Fibroblast of the conjunctiva (primary cell): ENCODE measurements at places on chromosomes 6 and 20.

DNA sequence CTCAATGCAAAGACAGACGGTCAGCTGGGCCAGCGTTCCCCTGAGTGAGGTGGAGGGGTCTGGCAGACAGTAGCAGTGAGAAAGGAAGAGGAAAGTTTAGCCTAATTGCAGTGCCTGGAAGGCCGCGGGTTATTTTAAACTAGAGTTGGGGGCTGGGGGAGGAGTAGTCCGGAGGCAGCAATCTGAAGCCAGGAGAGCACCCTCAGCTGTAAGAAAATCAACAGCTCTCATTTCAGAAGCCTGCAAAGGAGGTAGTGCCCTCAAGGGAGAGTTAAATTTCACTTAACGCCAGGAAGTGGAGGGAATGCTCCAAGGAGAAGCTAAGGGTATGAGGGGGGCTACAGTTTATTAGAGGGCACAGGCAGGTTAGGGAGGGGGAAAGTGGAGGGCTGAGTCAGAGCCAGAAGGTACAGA is 26.9 kb downstream of the RING1 start:
- DNase-seq: no peak

DNA sequence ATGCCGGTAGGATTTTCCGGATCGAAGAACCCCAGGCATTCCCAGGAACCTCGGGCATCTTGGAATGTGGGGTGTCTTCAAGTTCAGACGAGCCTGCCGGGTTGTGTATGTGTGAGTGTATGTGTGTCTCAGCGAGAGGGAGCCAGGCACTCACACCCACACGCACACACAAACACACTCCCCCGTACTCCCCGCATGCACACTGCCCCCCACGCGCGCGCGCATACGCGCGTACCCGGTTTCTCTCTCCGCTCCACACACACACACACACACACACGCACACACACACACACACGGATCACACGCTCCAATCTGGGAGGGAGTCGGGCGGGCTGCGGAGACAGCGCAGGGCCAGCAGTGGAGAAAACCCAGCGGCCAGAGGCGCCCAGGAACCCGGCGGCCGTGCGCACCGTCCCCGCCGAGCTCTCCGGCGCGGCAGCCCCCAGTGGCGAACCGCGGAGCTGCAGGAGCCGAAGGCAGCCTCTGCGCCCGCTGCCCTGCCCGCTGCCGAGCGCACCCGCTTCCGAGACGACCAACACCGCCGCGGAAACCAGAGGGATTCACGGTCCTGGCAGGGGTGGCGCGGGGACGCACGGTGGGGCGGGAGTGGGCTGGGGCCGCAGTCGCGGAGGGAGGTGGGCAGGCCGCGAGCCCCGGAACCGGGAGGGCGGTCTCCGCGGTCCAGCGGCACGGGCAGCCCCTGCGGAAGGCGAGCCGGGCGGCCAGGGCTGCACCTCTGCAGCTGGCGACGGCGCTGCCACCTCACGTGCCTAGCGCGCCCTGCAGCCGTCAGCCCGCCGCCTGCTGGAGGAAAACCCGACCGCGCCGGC is at the start of gene LRFN2:
LRFN2 (minus strand) TSS at position 125 of the 830 bp plus-strand sequence.
- DNase-seq: peak; percentile 17

GRCh38 chr20:10854976-10855375 is 181.2 kb upstream of the JAG1 start:
- no peak for DNase-seq

GRCh38 chr6:76495909-76496308 is 423.4 kb upstream of the IMPG1 start:
- DNase-seq: no peak

- DNase-seq: no peak
Measured at GRCh38 chr6:89350281-89350966, 2.1 kb downstream of the UBE2J1 start.

DNA sequence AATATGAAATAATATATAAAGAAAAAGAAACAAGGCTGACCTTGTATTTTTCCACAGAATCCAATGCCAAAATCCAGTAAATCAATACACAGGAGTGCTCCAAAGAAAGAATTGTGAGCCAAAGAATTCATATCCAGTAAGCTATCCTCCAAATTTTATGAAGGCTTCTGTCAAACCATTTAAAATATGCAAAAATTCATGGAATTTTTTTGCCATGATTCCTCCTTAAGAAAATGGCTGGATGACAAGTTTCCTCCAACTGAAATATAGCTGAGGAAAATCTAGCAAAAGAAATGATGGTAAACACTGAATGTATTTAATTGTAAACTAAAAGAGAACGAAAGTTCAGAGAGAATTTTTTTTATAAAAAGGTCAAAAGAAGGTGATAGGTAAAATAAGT is 290.3 kb downstream of the UBE3D start:
- no peak for DNase-seq

DNA sequence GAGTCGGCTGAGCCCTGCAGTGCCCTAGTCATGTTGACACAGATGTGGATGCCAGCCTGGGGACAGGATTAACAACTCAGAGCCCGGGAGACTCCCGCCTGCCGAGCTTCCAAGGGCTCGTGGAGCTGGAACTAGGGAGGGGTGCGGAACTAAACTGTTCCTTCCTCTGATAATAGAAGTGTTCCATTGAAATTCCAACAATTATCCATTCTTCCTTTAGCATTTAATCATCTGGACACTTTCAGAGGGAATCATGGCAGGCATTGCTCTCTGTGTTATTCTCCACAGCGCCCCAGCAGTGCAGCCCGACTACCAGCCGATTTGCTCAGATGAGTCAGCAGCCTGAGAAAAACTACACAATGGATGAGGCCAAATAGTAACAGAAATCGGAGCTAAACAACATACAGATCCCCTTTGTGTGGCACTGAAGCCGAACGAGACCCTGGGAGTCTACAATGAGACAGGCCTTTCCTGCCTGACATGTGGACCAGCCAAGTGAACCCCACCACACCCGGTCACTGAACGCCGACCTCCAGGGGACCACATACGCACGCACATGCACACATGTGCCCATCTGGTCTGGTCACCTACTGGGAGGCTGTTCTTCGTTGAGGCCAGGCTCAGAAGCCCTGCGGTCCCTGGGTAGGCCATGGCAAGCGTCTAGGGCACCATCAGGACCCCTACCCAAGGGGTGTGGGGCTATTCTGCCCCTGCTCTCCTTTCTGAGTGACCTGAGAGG is 238.4 kb upstream of the AFDN start:
- no peak for DNase-seq

DNA sequence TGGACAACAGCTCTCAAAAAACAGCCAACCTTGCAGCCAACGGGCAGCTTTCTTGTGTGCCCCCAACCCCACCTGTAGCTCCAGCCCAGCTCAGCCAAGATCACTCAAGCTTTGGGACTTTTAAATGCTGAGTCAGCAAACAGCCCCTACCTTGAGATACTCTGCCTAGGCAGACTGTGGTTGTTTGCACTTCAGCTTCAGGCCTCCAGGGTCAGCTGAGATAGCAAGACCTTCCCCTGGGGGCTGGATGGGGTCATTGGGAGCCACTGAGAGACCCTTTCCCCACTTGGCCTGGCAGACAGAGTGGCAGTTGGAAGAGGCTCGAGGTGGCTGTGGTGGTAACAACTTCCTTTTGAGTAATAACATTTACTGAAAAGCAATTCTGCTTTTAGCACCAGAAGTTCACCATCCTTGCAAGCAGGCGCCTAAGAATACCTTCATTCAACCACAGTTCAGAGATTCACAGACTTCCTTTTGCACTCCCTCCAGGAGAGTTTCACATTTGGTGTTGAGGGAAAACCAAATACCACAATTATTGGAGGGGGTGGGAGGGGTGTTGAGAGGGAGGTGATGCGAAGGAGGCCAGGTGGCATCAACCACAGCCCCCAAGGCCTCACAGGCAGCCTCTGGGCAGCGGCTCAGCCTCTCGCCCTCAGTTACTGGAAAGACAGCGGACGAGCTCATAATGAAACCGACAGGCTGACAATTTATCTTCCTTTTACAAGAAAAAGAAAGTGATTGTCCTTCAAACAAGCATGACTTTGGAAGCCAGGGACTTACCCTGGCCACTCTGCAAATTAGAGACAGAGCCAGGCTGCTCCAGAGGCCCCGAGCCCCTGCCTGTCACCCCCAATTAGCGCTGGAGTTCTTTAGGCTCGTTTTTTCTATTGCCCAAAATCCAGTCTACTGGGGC is 148.1 kb downstream of the CEBPB start:
- DNase-seq: no peak

DNA sequence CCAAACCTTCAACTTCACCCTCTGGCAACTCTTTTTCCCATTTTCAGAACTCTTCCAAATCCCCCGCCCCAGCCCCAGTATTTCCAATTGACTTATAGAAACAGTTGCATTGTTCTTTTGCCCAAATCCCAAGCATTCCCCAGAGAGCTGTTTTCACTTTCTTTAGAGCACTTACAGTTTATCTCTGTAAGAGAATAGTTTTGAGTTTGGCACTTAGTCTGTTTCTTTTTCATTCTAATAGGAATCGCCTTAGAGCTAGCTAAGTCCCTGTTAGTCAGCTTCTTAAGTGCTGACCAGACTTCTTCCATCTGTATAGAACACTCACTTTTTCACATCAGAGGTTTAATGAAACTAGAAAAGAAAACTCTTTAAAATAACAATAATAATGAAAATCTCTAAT is 374.2 kb upstream of the FLRT3 start:
- DNase-seq: no peak

DNA sequence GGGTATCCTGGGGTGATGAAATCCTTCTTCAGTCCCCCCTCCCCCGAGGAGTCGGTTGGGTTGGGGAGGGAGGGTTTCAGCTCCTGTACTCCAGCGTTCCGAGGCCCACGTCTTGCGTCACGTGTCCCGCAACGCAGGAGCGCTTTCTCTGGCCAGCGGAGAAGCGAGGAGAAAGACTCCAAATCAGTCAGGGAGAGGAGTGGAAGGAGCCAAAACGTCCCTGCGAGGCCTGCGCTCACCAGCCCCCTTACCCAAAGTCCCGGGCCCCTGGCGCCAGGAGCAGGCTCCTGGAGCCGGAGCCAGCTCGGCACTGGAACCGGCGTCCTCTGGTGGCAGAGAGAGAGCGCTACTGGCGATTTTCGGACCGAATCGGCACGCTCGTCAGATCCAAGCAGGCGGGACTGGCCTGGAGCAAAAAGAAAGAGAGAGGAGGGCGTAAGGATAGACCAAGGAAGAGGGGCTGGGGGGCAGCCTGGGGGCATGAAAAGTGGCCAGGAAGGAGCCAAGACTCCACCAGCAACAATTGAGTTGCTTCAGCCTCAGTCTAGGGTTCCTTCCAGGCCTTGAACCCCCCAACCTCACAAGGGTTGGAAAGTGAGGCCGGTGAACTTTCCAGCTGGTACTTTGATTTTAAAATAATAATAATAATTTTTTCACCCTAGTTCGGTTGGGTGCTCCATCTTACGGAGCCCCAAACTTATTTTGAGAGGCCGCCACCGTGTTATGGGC is at the start of gene GNAS:
GNAS (plus strand) TSS at position 174 of the 729 bp plus-strand sequence.
- no peak for DNase-seq

- DNase-seq: no peak
Measured at GRCh38 chr6:126570507-126570906, 230.6 kb downstream of the CENPW start.

- peak; percentile 64 for DNase-seq
Measured at GRCh38 chr6:26383624-26384417, 913 bp downstream of the BTN2A2 start.

DNA sequence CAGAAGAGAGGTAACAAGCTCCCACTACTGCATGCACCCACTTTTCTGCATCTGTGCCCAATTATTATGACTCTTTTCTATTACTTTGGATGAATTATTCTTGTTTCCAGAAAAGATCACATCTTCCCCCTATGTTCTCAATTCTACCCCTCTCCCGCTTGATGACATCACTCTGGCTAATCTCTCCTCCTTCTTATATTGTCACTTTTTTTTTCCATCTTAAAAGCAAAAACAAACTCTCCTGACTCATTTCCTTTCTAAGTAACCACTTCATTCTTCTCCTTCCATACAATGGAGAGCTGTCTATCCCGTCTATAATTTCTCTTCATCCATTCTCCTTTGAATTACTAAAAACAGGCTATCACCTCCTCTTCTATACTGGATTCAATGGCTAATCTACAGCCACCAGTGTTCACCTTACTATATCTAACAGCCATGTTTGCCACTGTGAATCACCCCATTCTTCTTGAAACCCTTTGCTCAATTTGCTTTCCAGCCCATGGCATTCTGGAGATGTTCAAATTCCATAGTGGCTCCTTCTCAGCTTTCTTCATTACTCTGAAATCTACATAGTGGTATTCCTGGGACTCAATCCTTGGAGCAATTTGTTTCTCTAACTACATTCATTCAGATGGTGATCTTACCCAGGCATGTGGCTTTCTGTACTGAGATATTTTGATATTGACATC is 378.4 kb downstream of the ARHGAP18 start:
- no peak for DNase-seq

DNA sequence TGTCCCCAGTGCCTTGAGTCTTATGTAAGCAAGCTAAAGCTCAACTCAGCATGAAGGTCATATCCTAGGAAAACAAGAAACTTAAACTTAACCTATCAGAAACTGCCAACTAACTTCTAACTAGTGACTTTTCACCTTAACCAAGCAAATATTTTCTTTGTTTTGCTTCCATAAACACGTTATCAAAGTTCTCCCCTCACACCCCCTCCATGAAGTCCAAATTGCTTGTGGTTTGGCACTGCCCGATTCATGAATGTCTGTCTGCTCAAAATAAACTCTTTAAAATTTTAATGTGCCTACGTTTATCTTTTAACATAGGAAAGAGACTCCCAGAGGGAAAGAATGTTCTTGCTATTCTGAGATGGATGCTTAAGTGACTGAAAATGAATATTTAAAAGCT is 34.9 kb downstream of the GSTA2 start:
- no peak for DNase-seq

DNA sequence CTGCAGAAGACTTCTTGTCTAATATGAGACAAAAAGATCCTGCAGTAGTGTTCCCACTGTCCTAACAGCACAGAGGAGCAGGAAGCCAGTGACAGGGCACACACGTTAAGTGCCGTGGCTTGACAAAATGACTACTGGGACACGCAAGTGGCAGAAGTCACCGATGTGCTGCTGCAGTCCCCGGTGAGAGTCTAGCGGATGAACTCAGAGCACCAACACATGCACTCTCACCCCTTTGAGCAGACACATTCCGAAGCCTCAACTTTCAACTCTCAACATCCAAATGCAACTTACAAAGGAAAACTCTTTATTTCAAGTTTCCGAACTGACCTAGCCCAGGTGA is 898 bp downstream of the LAMA4 start:
- no peak for DNase-seq

DNA sequence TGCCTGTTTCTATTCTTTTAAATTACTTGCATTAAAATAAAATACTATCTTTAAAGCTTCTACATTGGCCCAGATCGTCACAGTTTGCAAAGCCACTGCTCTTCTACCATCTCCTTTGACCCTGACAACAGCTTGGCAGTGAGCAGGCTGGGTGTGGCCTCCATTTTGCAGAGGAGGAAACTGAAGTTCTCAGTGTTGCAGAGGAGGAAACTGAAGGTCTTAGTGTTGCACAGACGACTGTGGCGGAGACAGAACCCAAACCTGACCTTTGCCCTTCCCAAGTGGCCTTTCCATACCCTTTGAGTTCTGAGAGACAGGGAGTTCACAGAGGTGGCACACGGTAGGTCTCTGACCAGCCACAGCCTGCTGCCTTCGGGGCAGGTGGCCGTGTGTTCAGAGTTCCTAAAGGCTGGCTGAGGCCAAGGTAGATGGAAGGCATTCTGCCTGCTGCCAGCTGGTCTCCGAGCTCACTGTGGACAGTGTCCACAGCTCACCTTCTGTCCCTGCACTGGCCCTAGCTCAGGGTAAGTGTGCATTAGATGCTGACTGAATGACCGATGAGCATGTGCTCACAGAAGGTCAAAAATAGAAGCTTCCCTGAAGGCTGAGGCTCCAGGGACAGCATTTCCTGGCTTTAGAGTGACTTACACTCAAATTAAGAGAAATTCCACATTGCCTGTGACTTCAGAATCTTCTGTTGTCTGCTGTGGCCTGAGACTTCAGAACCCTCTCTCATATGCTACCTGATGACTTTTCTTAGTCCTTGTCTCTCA is 113.5 kb upstream of the SLC24A3 start:
- DNase-seq: no peak

GRCh38 chr6:147285087-147285855 is 81.1 kb downstream of the STXBP5 start:
- peak; percentile 61 for DNase-seq
